ENCODE measurements at places on chromosomes 5 and 9.

DNA sequence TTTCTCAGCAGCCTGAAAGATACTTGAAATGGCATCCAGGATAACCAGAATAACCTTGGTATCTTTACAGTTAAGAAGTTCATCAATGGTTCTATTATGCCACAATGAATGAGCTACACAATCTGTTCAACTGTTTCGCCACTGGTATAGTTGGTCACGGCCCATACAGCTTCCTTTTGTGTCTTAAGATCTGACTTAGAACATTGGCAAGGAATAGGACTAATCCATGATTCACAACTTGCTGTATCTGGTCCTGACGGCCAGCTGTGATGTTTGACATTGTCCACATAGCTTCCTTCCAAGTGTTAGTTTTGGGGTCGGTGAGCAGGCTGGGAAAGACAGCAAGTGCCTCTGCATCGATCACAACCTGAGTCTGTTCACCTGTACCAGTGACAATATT lies 113.3 kb upstream of the RAD23B start:
- no peak for DNase-seq

GRCh38 chr5:72402959-72403628 lies 82.9 kb downstream of the PTCD2 start:
- DNase-seq, result no peak

GRCh38 chr9:89311346-89312221 lies 589 bp downstream of the CKS2 start:
- no peak for DNase-seq

DNA sequence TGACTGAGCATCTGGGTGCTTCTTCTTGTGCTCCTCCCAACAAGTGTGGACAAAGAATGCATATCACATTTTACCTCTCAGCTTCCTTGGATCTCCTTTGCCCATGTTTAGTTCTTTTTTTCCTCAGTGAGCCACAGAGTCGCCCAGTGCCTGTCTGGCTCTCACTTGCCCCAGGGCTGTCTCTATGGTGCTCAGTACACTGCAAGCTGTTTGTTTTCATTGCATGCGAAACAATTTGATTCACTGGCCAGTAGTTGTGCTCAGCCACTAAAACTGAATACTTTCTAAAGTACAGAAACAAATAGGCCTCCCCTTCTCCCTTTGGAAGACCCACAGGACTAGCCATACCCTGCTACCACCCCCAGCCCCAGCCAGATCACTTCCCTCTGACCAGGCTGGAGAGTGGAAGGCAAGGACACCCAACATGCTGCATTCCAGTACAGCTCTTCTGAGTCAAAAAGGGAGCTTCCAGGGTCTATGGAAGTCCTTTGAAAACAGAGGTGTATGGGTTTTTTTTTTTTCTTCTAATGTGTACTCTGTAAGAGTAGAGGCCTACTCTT lies 3.8 kb downstream of the LHFPL2 start:
- no peak for DNase-seq

GRCh38 chr9:4417578-4418325 lies 72.5 kb upstream of the SLC1A1 start:
- no peak for DNase-seq

- no peak for DNase-seq
Observed at GRCh38 chr5:57452885-57453284, 29.7 kb downstream of the ACTBL2 start.

- peak; percentile 39 for DNase-seq
Observed at GRCh38 chr5:88140396-88140855, 128.2 kb downstream of the TMEM161B start.

DNA sequence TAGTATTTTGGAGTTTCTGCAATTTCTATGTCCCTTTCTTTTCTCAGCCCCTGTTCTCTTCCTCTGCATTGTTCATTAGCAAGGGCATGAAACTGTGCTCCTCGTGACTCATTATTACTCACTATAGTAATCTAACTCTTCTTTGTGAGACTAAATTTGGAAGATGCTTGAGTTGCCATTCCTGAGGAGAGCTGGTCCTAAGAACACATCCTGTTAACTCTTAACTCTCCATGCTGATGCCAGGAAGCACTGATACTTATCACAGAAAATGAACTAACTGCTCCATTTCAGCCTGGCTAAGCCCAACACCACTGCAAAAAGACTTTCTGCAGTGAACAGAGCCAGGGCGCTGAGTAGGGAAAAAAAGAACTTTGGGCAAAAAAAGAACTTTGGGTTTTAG lies 10.6 kb upstream of the CSNK1A1 start:
- DNase-seq, result no peak

DNA sequence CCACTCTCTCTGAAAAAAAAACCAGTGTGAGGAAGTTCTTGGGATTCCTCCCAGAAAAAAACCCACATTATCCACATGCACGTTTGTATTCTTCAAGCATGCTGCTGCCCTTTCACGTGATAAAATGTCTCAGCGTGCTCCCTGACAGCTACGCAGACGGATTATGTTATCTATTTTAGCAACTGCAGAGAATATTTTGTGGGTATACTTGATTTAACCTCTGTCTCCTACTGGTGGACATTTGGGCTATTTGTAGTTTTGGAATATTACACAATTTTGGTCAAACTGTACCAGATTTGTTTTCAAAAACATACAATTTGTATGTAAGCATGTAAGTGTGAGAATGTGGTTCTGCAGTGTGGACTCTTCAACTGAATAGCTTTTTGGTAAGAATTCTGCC lies 10.7 kb downstream of the PRRC2B start:
- no peak for DNase-seq

DNA sequence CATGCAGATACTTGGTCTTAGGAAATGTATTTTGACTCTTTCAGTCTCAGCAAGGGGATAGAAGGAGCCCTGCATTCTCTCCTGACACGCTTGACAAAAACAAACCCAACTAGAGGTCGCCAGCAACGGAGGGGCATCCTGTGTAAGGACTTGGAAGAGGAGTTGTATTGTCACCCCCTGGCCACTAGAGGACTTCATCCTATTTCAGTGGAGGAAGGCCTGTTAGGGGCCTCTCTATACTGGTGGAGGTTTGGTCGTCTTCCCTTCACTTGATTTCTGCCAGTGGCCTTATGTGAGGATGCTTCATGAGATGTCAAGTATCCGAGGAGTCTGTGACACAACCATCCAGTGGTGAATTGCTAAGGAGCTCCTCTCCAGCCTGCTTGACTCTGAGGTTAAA lies 122.8 kb upstream of the STC2 start:
- peak; percentile 23 for DNase-seq

- no peak for DNase-seq
Observed at GRCh38 chr9:113952676-113953075, 76.6 kb downstream of the ZNF618 start.

DNA sequence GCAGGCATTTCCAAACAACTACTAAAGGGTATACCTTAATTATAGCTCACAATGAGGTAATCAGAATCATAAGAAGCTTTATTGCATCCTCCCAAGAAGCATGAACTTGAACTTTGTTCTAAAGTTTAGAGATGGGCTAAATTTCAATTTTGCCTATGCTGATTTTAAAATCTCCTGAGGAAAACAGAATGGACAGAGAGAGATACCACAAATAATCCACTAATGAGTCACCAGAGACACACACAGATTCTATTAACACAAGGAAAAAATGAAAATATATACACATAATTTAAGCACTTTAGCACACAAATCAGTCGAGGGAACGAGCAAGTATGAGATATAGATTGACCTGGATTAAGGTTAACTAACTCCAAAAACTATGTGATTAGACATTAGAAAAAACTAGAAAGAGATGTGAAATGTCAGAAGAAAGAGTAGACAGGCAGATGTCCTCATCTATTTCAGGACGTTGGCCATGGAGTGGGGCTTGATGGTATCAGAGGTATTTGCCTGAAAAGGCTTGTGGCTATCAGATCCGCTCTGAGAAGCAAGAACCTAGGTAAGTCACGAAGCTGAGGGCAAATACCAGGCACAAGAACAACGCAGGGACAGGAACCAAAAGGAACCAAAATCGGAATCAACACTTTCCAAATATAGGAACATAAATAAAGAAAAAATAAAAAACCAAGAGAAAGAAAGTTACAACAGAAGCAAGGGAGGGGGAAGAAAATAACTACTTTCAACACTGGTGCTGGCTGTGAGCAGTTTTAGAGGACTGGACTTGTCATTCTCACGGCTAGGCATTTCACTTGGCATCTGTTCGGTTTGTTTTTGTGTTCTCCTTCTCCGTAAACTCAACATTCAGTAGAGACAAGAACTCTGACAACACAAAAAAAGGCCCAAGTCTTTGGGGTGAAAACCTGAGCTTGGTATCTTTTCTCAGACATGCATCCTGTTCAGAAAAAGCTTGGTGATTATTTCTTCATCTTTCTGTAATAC lies 294.6 kb upstream of the PUM3 start:
- DNase-seq, result no peak

DNA sequence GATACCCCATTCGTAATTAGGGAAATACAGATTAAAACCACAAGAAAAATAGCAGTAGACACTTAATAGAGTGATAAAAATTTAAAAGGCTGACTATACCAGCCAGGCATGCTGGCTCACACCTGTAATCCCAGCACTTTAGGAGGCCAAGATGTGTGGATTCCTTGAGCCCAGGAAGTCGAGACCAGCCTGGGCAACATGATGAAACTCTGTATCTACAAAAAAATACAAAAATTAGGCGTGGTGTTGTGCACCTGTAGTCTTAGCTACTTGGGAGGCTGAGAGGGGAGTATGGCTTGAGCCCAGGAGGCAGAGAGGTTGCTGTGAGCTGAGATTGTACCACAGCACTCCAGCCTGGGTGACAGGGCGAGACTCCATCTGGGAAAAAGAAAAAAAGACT lies 72.0 kb downstream of the FCHO2 start:
- DNase-seq, result no peak

- no peak for DNase-seq
Observed at GRCh38 chr5:148186248-148187003, 16.4 kb upstream of the SPINK6 start.

GRCh38 chr9:4117835-4118610 lies 181.8 kb downstream of the GLIS3 start:
- peak; percentile 77 for DNase-seq

GRCh38 chr9:111037708-111038330 lies 451 bp downstream of the LPAR1 start:
- peak; percentile 23 for DNase-seq

GRCh38 chr5:82537687-82538306 lies 259.6 kb upstream of the RPS23 start:
- DNase-seq, result no peak

GRCh38 chr9:8605096-8605495 lies 805.5 kb upstream of the DMAC1 start:
- no peak for DNase-seq

GRCh38 chr5:84378420-84378819 lies 6.3 kb downstream of the EDIL3 start:
- no peak for DNase-seq

GRCh38 chr5:87807783-87808182 lies 395.1 kb upstream of the CCNH start:
- no peak for DNase-seq

GRCh38 chr9:78114581-78114980 lies 83.0 kb upstream of the GNAQ start:
- no peak for DNase-seq

GRCh38 chr5:170095646-170096045 lies 10.1 kb upstream of the FOXI1 start:
- no peak for DNase-seq

- no peak for DNase-seq
Observed at GRCh38 chr9:4443439-4443838, 46.8 kb upstream of the SLC1A1 start.

DNA sequence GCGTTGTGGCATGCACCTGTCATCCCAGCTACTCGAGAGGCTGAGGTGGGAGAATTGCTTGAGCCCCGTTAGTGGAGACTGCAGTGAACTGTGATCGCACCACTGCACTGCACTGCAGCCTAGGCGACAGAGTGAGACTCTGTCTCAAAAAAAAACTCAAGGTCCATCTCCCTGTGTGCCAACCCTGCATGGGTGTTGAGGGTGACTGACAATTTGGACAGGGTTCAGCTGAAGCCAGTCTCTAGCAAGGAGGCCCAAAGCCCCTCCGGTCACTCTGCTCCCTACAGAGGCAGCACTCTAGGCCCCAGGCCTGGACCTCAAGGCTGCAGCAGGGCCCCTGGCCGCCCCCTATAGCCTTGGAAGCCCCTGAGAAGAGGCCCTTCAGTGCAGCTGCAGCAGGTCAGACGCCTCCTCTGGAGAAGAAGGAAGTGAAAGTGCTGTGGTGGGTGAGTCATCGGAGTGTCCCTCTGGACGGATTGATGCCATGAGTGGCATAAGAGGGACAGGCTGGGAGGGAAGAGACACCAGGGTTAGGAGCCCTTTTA lies 39.2 kb upstream of the NEK6 start:
- peak; percentile 68 for DNase-seq

DNA sequence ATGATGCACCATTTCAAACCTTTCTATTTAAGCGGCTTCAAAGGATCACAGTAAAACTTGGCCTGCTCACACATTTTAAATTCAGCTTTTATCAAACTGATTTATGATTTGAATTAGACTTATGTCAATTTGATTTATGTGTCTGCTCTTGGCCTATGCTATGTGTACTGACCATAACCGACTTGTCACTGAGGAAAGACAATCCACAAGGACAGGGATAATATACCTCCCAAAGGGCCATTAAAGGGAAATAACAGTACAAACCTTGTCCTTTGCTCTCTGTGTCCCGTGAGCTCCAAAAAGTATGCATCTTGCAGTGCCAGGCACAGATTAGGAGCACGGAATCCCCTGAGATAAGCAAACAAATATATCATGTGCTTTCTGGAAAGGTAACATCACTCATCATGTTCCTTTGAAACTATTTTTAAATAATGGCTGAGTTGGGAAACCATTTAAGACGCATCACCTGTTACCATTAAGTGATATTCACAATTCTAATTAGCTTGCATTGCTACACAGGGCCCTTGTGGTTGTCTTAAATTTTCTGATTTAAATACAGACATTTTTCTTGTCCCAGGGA lies 31.9 kb upstream of the FTMT start:
- DNase-seq, result no peak

GRCh38 chr5:21685522-21685921 lies 1167.6 kb downstream of the CDH12 start:
- DNase-seq, result no peak

DNA sequence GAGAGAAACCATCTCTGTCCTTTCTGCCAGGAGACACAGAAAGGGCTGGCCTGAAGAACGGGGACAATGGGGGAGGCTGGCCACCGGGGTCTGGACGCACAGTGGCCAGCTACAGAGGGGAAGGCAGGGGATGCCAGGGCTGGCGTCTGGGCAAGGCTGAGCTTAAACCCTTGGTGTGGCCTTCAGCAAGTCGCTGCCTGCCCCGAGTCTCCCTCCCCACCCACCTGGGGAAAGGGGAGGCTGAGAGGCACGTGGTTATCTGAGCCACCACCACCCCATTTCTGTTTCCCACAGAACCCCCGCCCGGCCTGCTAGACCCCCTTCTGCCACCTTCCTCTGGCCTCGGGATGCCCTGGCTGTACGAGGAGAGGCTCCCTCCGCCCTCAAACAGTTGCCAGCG lies 115.3 kb downstream of the VAV2 start:
- DNase-seq, result no peak

- DNase-seq, result peak; percentile 30
Observed at GRCh38 chr5:137997726-137998213, 35.1 kb downstream of the FAM13B start.
